Activated CD4-positive, alpha-beta memory T cell treated with anti-CD3 and anti-CD28 coated beads, Interleukin-2, amount 10 ng/mL, durations not matched to agents 7 days and 5 days (primary cell): ENCODE measurements at places on chromosomes 2 and 18.

DNA sequence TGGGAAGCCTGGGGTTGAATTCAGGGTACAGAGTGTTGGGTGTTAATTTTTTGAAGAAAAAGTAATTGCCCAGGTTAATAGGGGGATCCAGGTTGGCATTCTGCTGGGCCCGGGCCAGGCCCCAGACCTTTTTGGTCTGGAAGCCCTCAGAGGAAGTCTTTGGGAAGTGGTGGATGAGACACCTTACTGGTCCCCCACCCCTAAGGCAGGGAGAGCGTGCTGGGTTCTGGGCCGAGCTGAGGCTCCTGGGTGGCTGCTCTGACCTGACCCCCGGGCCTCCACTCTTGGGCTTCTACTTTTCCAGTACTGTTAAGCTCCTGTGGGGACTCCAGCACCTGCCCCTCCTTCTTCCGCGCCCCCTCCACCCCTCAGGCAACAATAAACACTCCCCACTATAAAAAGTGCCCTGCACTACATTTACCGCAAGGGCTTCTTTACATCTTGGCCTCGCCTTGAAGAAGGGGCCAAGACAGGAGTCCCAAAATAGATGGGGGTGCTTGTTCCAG is 753 bp upstream of the HOXD3 start:
- DNase-seq: no peak

- no peak for DNase-seq
Observed at GRCh38 chr18:45653090-45653489, 37.8 kb downstream of the SLC14A2 start.

DNA sequence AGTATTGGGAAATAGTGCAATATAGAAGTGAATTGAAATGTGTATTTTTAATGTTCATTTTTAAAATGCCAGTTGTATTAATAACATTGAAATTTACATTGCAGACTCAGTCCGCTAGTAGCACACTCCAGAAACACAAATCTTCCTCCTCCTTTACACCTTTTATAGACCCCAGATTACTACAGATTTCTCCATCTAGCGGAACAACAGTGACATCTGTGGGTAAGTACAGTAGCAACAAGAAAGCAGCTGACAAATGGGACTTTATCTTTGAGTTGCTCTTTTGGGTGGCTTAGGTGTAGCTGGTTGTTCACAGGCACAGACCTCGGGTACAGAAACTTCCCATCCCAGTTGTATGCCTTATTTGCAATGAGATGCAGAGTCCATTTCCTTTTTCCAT is 118.2 kb upstream of the IL1R2 start:
- DNase-seq: no peak

DNA sequence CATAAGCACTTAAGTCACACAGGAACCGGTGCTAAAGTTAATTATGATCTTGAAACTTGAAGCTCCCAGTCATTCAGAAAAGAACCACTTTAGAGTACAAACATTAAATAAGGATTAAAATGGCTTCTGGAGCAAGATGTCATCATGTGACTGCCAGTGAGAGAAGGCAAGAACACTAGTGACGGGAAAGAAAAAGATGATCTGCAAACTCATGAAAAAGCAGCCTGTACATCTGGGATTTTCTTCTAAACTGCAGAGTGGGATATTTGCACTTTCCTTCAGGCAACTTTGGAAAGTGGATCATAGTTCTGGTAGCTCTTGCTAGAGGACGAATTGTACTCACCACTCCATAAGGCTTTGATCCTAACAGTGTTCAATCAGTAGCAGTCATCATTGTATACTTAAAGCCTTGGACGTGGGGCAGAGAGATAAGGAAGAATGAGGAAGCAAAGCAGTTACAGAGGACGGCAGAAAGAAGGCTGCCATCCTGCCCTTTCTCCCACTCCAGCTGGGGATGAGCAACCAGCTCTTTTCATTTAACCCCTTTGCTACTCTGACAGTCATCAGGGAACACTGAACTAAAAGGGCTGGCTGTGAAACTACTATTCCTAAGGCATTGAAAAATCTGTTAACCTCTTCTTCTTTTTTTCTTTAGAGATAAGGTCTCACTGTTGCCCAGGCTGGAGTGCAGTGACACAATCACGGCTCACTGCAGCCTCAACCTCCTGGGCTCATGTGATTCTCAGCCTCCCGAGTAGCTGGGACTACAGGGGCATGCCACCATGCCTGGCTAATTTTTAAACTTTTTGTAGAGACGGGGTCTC is 18.1 kb downstream of the ABHD3 start:
- no peak for DNase-seq

DNA sequence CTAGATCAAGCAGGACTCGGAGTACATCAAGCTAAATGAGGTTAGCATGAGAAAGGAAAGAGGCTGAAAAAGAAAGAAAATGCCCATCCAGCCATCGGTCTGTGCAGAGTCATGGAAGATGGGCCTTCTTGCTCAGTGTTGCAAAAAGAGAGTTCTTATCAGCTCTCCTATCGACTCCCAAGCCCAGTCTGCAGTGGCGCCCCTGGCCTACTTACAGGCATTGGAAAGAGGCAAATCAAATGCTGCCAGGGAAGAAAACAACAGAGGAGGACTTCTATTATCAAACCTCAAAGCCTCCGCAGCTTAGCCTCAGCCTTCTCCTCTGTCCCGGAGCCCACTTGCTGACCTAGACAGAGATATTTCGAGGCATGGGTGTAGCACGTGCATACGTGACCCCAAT is 66.0 kb downstream of the CDH2 start:
- no peak for DNase-seq

DNA sequence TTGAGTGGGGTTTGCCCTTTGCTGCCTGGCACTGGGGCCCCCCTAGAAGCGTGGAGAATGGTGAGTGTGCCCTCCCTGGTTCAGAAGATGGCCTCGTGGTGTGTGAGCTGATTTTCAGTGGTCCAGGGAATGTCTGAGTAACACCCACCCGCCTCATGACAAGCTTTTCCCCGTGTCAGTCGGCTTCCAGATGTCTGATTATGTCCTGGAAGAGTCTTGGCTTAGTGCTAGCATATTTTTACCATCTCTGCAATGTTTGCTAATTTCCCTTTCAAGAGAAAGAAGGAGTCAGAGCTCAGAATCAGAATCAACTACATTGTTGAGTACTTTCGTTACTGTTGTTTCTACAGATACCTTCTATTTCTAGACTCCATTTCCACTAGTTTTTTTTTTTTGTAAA is 214.7 kb downstream of the SEPTIN10 start:
- no peak for DNase-seq

GRCh38 chr2:112314856-112315255 is 39.5 kb downstream of the ZC3H6 start:
- no peak for DNase-seq

- no peak for DNase-seq
Observed at GRCh38 chr2:239636808-239637207, 236.0 kb upstream of the HDAC4 start.

- DNase-seq: no peak
Observed at GRCh38 chr2:3144856-3145255, 232.8 kb downstream of the EIPR1 start.

DNA sequence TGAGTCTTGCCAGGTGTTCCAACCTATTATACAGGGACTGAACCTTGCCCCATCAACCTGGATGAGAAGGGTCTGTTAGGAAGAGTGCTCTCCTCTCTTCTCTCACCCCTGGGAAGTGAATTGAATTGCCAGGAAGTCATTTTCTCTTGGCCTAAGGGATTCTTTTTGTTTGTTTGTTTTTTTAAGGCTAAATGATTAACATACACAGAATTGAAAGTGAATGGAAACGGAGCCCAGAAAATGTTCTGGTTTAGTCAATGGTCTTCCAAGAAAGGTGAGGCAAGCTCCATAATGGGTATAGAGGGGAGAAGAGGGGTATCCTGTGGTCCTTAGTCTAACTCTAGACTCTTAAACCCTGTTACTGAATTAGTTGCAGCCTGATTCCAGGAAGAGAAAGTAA is 189.1 kb downstream of the FSHR start:
- DNase-seq: no peak

- no peak for DNase-seq
Observed at GRCh38 chr2:26820932-26821331, 27.0 kb upstream of the DPYSL5 start.

GRCh38 chr2:64970495-64970894 is 18.7 kb upstream of the SLC1A4 start:
- no peak for DNase-seq

DNA sequence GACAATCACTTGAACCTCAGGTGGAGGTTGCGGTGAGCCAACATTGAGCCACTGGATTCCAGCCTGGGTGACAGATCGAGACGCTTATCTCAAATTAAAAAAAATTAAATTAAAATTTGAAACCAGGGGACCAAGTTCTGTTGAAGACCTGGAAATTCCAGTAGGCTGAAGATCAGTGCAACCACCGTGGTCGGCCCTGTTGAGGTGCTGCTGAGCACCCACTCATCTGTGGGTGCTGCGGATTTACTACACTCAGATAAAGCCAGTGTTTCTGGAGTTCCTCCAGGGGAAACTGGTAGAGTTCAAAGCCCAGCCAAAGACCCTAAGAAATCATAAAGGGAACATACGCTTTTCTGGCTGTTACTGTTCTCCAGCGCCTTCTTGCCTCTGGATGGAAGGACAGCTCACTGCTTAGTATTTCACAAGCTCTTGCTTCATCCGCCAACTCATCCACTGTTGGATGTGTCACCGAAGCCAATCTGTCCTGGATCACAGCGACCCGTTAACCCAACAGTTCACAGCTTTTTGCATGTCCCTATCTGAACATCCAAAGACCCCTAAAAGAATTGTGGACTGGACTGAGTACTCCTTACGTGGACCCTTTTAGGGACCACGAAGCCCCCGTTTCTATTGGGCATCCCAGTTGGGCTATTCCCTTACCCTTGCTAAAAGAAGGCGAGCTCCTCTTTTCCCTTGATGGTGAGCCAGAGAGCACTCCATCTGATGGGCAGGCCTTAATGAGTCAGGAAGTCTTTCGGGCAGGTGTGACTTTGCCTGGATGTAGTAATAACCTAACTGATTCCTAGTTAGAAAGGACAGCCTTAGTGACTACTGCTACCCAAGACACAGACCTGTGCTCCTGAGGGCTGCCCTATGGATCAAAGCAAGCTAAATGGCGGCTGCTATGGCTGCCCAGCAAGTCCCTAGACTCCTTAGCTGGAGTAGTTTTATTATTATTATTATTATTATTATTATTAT is 6.0 kb upstream of the ALPP start:
- no peak for DNase-seq

DNA sequence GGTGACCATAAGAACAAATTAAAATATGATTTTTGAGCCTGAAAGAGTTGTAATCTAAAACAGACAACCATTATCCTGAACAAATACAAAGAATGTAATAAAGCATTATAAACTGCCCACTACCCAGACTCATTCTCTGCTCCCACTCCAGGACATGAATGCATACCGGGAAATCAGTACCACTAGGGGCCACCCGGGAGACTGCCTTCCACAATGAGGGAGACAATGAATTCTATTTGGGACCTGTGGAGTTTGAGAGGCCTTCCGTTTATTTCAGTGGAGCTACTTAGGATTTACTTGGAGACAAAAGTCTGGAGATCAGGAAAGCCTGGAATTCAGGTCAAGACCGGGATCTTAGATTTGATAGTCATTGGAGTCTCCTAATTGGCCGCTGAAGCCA is 50.0 kb downstream of the NAB1 start:
- DNase-seq: no peak

- no peak for DNase-seq
Observed at GRCh38 chr2:187917535-187917934, 363.3 kb upstream of the TFPI start.

DNA sequence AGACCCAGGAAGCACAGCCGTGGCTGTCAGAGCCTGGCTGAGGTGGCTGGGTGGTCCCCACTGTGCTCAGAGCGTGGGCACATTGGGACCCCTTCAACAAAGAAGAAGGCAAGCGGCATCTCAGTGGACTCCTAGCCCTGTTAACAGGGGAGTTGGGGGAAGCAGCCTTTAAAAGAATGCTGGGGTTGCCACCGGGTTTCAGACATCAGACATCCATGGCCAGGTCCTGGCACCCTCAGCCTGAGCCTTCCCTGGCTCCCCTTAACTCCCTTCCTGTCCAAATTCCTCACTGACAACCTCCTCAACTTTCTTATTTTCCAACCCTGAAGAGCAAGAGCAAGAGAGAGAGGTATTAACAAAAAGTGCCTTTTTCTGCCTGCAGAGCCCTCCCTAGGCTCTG is 24.8 kb upstream of the GNAL start:
- DNase-seq: no peak

GRCh38 chr2:108623616-108624015 is 89.3 kb downstream of the LIMS1 start:
- DNase-seq: no peak

- no peak for DNase-seq
Observed at GRCh38 chr2:21452263-21452662, 328.5 kb downstream of the TDRD15 start.

DNA sequence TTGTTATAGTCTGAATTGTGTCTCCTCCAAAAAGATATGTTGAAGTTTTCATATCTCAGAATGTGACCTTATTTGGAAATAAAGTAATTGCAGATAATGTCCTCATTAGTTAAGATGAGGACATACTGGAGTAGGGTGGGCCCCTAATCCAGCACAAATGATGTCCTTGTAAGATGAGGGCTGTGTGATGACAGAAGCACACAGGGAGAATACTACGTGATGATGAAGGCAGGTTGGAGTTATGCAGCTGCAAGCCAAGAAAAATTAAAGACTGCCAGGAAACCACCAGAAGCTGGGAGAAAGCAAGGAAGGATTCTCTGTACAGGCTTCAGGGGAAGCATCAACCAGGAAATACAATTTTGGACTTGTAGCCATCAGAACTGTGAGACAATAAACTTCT is 58.3 kb upstream of the PNPT1 start:
- DNase-seq: no peak

GRCh38 chr2:150007815-150008430 is 420.3 kb upstream of the MMADHC start:
- no peak for DNase-seq

GRCh38 chr2:231780123-231780908 is 766 bp downstream of the PDE6D start:
- DNase-seq: peak; percentile 25

DNA sequence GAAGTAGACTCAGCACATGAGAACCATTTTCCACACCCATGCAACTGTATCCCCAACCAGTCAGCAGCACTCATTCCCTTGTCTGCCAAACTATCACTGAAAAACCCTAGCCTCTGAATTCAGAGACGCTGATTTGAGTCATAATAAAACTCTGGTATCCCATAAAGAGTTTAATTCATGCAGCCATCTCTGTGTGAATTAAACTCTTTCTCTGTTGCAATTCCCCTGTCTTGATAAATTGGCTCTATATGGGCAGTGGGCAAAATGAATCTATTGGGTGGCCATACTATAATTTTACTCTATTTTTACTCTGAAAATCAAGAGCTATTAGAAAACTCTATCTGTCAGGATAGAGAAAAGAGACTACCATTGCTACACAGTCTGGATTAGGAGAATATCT is 40.6 kb upstream of the TWSG1 start:
- DNase-seq: no peak
